HEK293T (cell line): ENCODE measurements at places on chromosomes 3 and 15.

DNA sequence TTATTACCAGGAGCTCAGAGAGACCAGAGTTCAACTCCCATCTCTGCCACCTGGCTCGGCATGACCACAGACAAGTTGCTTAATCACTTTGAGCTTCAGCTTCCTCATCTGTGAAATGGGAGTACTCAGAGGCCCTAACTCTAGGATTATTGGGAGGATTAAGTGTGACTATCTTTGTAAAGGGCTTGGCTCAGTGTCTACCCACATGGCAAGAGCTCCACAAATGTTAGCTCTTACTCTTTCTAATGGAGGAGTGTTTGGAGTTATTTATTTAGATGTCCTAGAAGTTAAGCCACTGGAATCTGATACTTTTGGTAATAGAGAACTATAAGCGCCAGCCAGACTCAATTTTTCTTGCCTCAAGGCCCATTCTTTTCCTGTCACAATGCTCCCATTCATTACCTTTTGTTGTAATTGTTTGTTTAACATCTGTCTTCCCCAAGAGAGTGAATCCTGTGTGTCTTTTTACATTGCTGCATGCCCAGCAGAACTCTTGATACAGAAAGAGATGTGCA is 12.3 kb upstream of the LMCD1 start:
- no peak for DNase-seq

DNA sequence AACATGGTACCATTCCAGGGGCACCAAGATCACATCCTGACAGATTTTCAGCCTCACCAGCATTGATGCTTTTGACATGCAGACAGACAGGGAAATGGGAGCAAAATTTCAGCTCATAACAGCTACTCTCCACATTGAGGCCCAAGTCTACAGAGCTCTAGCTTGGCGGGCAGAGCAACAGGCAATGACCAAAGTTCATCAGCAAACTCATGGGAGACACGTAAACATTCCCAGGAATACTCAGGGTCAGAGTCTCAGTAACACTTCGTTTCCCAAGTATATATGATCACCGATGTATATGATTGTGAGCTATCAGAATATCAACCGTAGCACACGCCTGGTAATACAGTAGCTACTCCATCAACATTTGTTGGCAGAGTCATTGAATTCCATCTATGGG is 59.2 kb upstream of the SLC24A5 start:
- no peak for DNase-seq

GRCh38 chr15:101237251-101237650 is 14.6 kb downstream of the CHSY1 start:
- no peak for DNase-seq

DNA sequence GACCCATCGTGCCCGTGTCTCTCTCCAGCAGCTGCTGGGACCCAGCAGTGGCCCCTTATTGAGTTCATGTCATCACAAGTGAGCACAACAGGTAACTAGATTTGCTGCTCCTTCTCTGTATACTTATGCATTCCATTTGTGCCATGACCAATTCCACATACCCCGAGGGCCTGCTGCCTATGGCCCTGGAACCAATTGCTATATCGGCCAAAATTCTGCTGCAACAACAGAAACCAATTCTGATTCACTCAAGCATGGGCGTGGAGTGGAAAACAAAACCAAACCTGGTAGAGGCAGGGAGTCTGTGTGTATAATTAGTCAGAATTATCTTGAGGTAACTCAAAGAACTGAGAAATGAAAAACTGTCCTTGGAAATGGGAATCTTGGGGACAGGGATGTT is 516.6 kb downstream of the EPHB1 start:
- no peak for DNase-seq

DNA sequence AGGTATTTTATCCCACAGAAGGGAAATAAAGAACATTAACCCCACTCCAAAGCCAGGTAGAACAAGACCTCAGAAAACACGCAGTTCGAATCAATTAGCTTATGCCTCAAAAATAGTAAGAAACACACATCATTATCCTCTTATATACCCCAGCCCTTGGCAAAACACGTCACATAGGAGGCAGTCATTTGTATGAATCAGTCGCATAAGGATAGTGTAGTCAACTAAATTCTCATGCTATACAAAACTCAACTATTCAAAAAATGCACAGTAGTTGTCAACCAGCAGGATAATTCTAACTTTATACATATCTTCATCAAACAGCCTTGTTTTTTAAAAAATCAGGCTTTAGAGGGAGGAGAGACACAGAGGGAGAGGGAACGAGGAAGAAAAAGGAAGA is 298.4 kb downstream of the FOXP1 start:
- no peak for DNase-seq

- DNase-seq = no peak
Measured at GRCh38 chr3:162702768-162703385, 1206.3 kb downstream of the OTOL1 start.

- no peak for DNase-seq
Measured at GRCh38 chr3:186110975-186111974, 2.4 kb upstream of the ETV5 start.

GRCh38 chr3:19596408-19596807 is 337.6 kb downstream of the EFHB start:
- DNase-seq = no peak

DNA sequence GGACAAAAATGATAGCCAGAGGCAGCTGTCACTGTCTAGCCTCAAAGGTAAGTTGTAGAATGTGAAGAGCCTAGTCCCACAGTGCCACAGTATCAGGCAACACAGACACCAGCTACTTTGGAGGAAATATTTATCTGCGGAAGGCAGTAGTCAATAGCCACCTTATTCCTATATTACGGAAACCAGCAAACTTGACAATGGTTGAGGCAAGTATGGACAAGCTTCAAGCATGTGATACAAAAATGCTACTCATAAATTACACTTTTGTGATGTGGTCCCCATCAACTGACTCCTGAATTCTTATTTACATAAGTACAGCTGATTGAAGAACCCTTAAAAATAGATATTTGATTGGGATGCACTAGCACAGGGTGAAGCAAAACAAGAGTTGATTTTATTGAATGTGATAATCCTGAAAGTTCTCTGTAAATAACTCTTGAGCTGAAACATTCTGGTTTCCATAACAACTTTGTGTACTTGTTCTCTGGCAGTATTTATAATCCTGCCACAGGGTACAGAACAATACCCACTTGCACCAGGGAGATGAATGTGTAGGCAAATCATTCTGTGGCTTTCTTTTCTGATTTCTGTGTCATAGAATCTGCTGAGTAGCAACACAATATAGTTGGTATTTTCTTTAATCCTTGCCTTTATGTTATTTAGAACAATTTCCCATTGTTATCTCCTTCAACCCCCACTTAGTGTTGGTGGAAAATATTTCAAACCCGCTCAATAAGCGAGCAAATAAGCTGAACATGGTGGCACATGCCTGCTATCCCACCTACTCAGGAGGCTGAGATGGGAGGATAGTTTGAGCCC is at the start of gene ANKUB1:
ANKUB1 (minus strand) TSS at position 103 of the 819 bp plus-strand sequence. CDS start 188 bp downstream, outside the sequence.
- DNase-seq = no peak

DNA sequence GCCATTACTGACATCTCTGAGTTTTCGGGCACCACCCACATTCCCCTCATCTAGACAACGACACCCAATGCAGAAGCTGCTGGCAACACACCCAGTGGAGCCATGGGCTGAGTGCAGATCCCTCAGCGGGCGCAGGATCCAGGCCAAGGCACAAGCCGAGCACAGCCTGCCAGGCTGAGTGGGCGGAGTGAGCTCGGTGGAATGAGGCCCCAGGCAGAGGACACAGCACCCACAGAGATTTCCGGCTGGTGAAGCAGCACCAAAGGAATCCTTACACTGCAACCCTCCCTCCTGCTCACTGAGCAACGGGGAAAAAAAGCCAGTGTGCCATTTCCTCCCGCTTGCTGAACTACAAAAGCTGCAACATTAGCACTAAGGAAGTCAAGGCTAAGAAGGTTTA is 34.3 kb downstream of the ZMAT3 start:
- DNase-seq = no peak

GRCh38 chr3:43162230-43163084 is 56.6 kb upstream of the POMGNT2 start:
- no peak for DNase-seq

- DNase-seq = no peak
Measured at GRCh38 chr3:79306934-79307570, 460.7 kb downstream of the ROBO1 start.

GRCh38 chr3:55585856-55586255 is 98.8 kb upstream of the WNT5A start:
- DNase-seq = no peak

DNA sequence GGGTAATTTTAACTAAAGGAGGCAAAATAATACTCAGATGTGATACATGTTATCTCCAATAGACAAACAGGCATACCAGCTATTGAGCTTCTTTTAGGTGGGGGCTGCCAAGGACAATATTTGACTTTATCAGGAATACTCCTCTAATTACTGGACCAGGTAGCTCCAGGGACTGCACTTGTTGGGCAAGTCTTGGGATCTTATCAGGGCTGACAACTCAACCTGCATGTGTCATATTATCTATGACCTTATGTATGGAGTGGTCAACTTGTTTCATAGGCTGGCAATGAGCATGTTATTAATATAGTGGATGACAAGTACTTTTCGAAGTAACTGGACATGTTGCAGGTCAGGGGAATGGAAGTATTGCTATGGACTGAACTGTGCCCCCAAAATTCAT is 15.0 kb upstream of the ZNF445 start:
- no peak for DNase-seq

- DNase-seq = no peak
Measured at GRCh38 chr3:64303401-64303800, 78.1 kb upstream of the PRICKLE2 start.

DNA sequence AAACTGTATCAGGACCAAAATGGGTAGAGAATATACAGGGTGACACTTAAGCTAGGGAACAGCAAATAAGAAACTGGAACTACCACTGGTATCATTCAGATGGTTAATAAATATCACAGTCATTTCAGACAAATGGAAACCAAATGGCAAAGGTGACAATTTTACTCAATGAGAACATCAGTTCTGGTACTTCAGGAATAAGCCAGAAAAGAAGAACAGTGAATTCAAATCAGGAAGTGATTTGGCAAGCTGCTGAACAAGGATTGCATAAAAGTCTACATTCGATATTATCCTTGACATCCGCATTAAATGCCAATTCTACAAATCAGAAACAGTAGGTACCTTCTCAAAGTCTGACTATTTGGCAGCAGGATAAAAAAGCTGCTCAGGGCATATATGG is 23.5 kb upstream of the STIMATE start:
- DNase-seq = no peak

- no peak for DNase-seq
Measured at GRCh38 chr3:21409401-21409800, 341.6 kb downstream of the ZNF385D start.

DNA sequence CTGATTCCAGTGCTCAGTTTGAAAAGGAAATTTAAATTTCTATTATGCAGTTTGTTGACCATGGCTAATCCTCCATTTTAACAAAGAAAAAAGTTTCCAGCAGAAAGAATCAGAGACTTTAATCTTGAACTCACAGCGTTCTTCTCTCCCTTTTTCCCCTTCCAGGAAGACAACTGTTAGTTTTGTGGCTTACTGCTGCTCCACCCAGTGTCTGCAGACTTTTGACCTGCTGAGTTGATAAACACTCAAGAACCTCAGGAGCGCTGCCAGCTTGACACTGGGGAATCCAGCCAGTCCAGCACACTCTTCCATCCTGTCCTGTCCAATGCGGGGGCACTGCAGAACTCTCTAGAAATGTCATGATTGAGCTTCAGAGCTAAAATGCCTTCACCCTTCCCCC is 134.6 kb downstream of the LRRC28 start:
- no peak for DNase-seq

DNA sequence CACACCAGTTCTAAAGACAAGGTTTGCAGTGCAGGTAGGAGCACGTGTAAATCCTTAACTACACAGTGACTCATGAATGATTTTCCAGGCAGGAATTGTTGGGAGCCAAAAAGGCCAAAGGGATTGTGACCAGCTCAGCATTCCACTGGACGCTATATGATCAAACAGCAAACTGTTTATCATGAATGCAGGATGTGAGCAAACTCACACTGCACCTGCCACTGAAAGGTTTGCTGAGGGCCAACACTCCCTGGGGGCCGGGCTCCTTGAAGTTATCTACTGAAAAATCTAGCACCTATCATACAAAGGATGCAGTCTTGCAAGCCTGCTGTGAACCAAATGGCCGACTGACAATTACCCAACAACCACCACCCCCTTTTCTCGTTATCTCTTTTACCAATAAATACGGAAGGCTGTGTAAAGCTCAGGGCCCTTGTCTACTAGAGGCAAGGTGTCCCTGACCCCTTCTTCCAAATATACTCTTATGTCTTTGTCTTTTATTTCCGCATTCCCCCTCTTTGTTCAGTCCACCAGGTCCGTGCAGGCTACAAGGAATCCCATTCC is 11.5 kb upstream of the DNASE1L3 start:
- no peak for DNase-seq

- DNase-seq = peak; percentile 30
Measured at GRCh38 chr15:71011503-71012155, 103.6 kb upstream of the THSD4 start.

GRCh38 chr3:172591876-172592771 is 68.9 kb upstream of the TNFSF10 start:
- DNase-seq = no peak

- peak; percentile 18 for DNase-seq
Measured at GRCh38 chr15:41115161-41115651, 874 bp downstream of the INO80 start.

DNA sequence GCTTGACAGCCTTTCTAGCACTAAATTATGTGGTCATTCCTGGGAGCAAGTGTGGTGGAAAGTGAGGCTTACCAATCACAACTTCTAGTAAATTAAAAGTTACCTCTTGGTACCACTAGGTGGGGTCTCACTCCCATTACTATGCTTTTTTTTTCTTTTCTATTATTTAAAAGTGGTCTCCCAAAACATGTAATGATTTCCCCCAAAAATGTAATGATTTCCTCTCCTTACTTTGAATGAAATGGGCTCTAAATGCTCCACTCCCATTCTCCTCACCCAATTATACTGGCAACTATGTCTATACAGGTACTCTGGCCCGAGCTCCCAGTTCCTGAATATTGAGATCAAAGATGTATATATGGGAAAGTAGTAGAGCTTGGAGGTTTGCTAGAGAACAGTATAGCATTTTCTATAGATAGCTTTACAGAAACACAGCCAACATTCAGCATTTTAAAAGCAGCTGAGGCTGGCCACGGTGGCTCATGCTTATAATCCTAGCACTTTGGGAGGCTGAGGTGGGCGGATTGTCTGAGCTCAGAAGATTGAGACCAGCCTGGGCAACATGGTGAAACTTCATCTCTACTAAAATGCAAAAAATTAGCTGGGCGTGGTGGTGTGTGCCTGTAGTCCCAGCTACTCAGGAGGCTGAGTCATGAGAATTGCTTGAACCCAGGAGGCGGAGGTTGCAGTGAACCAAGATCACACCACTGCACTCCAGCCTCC is 70.9 kb downstream of the DCUN1D1 start:
- peak; percentile 17 for DNase-seq
